ENCODE measurements at places on chromosomes 16 and 17.

- DNase-seq: no peak
These were observed 70.7 kb downstream of the TEX14 start for GRCh38 chr17:58621174-58621573.

- DNase-seq: no peak
These were observed 356.0 kb downstream of the C16orf95 start for GRCh38 chr16:86961171-86961601.

DNA sequence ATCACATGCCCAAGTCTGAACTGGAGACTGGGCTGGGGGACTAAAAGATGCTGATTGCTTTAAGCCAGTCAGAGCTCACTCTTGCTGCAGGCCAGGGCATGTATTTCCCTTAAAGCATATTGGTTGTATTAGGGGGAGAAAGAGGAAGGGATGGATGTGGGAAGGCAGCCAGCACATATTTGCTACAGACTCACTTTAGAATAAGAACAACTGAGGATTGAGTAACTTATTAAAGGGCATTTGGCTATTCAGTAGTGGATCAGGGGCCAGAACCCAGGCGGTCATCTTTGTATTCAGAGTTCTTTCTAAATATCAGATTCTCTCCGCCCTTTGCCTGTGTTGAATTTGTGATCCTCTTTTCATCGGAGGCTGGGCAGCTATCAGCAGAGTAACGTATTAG lies 231.7 kb downstream of the HAPSTR1 start:
- DNase-seq: no peak

DNA sequence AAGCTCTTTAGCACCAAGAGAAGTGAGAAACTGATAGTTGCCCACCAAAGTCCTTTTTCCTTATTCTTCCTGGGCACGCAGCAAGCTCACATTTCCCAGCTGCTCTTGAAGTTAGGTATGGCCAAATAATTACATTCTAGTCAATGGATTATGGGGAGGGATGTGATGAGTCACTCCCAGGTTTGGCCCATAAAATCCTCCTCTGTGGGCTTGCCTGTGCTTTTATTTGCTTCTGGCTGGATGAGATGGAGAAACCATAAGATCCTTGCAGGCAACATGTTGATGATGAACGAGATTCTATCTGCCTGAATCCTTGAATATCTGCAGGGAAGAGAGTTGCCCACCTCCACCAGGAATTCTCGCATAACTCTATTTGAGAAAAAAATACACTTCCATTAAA lies 568.3 kb upstream of the SALL1 start:
- no peak for DNase-seq

GRCh38 chr17:81315129-81315884 lies 20.2 kb upstream of the SLC38A10 start:
- DNase-seq: no peak

GRCh38 chr16:88274847-88275246 lies 107.9 kb upstream of the ZNF469 start:
- DNase-seq: no peak

DNA sequence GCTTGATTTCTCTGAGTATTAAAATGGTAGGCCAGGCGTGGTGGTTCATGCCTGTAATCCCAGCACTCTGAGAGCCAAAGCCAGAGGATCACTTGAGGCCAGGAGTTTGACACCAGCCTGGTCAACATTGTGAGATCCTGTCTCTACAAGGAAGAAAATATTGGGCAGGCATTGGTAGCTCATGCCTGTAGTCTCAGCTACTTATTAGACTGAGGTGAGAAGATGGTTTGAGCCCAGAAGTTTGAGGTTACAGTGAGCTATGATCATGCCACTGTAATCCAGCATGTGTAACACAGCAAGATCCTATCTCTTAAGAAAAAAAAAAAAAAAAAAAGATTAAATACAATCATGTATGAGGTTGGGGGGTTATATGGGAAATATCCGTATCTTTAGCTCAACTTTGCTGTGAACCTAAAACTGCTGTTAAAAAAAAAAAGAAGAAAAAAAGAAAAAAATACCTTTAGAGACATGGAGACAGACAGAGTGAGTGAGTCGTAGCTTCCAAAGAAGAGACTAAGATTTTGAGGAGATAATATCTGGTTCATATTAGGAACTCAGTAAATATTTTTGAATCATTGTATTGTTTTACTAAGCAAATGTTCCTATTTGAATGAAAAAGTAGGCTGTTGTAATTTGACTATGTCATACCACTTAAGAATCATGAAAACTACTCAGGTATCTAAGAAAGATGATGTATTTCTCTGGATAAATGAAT lies 325.7 kb upstream of the TBX2 start:
- DNase-seq: no peak
